ENCODE measurements at places on chromosomes 12 and 14.

DNA sequence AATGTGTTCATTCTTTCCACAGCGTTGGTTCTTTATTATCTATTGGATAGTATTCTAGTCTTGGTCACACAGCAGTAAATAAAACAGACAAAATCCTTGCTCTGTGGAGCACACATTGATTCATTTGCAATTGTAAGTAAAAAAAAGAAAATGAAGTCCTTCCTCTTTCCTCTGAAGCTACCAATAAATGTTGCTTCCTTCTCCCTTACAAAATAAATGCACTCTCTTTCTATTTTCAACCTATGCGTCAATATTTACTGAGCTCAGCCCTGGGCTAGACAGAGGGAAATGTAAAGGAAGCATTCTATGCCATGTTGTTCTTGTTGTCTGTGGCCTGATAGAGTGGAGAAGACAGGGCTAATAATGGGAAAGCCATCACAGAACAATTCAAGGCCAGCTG lies 2.9 kb downstream of the ABHD12B start:
- no peak for DNase-seq

- no peak for DNase-seq
Measured at GRCh38 chr14:72775923-72776554, 117.9 kb downstream of the DPF3 start.

DNA sequence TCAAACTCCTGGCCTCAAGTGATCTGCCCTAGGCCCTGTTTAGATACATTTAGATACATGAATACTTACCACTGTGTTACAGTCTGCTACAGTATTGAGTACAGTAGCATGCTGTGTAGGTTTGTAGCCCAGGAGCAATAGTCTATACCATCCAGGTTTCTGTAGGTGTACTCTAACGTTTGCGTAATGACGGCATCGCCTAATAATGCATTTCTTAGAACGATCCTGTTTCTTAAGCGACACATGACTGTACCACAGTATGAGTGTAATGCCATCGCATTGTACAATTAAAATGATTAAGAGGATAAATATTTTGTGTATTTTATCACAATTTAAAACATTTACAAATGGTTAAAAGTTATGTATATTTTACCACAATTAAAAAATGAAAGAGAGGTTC lies 18.9 kb downstream of the TMEM120B start:
- no peak for DNase-seq

DNA sequence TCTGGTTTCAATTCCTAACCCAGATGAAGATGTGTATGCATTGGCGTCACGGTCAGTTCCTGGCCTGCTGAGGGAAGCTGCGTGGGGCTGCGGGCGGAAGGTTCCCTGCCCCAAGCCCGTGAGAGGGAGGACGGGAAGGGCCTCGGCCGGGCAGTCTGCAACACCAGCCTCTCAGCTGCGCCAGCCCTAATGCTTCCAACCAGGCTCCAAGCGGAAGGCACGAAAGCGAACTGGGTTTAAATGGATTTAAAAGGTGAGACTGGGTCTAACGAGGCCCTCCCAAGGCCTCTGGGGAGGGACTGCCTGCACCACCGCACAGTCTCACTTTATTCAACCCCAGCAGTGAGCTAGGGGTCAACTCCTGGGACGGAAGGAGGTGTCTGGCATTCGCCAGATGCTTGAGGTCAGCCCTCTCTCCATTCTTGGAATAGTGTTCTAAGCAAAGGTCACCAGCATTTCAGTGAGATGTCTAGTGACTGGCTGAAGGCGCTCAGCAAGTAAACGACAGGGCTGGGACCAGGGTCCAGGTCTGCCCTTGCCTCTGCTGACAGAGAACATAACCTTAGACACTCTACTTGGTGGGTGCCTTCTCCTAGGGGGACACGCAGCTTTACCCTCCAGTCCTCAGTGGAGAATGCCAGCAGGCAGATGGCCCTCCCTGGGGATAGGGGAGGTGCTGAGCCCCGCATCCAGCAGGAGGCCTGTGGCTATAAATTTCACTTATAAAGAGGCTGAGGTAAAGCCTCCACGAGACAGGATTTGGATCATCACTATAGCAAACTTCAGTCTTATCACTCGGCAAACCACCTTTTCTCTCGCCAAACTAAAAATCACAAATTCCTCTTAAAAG lies 92.2 kb downstream of the PIWIL1 start:
- no peak for DNase-seq
